ENCODE measurements at places on chromosomes 7 and 10. TPM values are rescaled to one million over a fixed set of nuclear protein-coding genes. Genes with fewer than 3 reads are reported as not detected.
A peak's percentile ranks its signal among the peaks of the same experiment; 100 is the strongest.

- no peaks in the 10 kb centered on the region for H3K27me3 ChIP-seq
- H3K36me3 ChIP-seq, result peaks cover 2% of the 10 kb centered on the region
- peaks cover 2% of the 10 kb centered on the region for H3K4me1 ChIP-seq
- no peak overlapping the region for H3K4me3 ChIP-seq
- no peak overlapping the region for H3K27ac ChIP-seq
- DNase-seq, result no peak
Observed at GRCh38 chr10:5805260-5805659, 8.0 kb downstream of the GDI2 start.

DNA sequence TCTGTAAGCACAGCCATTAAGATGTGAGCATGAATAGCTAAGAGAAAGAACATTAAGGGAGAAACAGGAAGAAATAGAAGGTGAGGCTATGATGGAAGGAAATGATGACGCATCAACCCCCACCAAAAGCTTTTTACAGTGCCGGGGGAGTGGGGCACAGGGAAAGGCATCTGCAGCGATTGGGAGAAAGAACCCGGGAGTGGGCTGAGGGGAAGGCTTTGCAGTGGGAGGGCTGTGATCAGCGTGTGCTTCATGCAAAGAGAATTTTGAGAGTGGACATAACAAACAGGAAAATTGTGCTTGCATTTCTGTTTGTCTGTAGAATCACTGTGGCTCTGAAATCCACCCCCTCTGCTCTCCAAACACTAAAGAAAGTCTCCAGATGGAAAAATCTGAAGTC lies 250.8 kb downstream of the KCNMA1 start:
- H3K4me1 ChIP-seq, result peaks cover 10% of the 10 kb centered on the region
- no peak overlapping the region for H3K4me3 ChIP-seq
- no peaks in the 10 kb centered on the region for H3K36me3 ChIP-seq
- no peaks in the 10 kb centered on the region for H3K27me3 ChIP-seq
- H3K27ac ChIP-seq, result no peak overlapping the region

- H3K4me3 ChIP-seq, result peak overlapping the region; percentile 58
- peaks cover 7% of the 10 kb centered on the region for H3K4me1 ChIP-seq
- H3K36me3 ChIP-seq, result peaks cover 5% of the 10 kb centered on the region
- peak overlapping the region; percentile 77 for H3K27ac ChIP-seq
- peak; percentile 73 for DNase-seq
- no peaks in the 10 kb centered on the region for H3K27me3 ChIP-seq
Observed at GRCh38 chr10:5692461-5693358, 8.1 kb downstream of the TASOR2 start.

DNA sequence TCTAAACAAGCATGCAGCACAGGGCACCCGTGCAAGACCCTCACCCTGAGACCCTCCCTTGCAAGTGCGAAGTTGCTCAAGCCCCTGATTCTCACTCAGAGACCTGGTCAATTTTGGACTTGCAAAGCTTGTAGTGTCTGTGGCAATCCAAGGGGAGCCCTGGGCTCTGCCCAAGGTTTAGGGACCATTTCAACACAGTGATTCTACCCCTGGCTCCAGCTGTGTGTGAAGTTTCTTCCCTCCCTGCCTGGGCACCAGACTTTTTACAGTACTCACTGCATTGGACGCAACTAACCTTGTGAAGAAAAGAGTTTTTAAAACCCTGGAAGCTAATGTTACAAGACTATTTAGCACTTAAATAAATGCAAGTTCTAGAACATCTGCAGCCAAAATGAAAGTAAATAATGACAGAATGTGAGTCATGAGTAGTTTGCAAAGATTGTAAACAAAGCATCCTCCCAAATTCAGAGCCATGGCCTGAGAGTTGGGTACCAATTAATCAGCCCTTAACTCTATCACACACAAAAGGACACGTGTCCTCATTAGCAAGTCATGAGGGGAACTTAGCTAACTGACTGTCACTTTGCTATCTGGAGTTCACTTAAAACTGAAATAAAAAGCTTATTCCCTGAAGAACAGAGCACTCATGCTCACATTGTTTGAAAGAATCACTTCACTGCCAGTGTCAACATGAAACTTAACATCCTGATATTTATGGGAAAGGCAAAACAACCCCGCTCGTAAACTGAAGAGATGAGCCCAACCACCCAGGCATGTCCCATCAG lies 48.1 kb downstream of the RGS10 start:
- no peak overlapping the region for H3K4me3 ChIP-seq
- no peak for DNase-seq
- no peaks in the 10 kb centered on the region for H3K27me3 ChIP-seq
- no peaks in the 10 kb centered on the region for H3K4me1 ChIP-seq
- no peak overlapping the region for H3K27ac ChIP-seq

DNA sequence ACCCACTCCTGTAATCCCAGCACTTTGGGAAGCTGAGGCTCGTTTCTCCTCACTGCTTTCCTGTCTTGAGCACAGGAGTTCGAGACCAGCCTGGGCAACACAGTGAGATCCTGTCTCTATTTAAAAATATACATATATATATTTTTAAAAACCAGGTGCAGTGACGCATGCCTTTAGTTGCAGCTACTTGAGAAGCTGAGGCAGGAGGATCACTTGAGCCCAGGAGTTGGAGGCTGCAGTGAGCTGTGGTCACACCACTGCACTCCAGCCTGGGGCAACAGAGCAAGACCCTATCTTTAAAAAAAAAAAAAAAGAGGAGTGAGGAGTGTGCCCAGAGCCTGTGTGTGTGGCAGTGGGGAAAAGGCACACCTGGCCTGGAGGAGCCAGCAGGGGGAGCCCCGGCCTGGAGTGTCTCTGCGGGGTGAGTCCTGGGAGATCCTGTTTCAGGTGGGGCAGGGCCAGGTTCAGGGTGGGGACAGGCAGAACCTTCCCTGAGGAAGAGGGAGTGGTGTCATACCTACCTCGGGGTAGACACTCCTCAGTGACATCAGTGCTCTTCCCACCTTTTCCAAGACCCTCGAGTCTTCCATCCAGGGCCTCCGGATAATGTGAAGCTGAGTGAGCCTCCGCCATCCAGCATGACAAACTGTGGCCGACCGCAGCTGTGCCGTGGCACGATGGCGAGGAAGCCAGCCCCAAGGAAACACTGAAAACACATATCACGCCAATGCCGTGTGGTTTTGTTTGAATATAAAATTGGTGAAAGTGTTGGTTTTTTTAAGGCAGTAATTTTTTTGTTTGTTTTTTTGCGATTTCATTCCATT lies 9.0 kb upstream of the ARPC1B start:
- no peak overlapping the region for H3K4me3 ChIP-seq
- no peaks in the 10 kb centered on the region for H3K27me3 ChIP-seq
- H3K4me1 ChIP-seq, result no peaks in the 10 kb centered on the region
- H3K27ac ChIP-seq, result no peak overlapping the region
- DNase-seq, result peak; percentile 70
- peaks cover 13% of the 10 kb centered on the region for H3K36me3 ChIP-seq

- no peak overlapping the region for H3K4me3 ChIP-seq
- no peak for DNase-seq
- H3K27ac ChIP-seq, result no peak overlapping the region
- H3K27me3 ChIP-seq, result no peaks in the 10 kb centered on the region
Observed at GRCh38 chr7:23294549-23295400, 4.4 kb upstream of the MALSU1 start.

DNA sequence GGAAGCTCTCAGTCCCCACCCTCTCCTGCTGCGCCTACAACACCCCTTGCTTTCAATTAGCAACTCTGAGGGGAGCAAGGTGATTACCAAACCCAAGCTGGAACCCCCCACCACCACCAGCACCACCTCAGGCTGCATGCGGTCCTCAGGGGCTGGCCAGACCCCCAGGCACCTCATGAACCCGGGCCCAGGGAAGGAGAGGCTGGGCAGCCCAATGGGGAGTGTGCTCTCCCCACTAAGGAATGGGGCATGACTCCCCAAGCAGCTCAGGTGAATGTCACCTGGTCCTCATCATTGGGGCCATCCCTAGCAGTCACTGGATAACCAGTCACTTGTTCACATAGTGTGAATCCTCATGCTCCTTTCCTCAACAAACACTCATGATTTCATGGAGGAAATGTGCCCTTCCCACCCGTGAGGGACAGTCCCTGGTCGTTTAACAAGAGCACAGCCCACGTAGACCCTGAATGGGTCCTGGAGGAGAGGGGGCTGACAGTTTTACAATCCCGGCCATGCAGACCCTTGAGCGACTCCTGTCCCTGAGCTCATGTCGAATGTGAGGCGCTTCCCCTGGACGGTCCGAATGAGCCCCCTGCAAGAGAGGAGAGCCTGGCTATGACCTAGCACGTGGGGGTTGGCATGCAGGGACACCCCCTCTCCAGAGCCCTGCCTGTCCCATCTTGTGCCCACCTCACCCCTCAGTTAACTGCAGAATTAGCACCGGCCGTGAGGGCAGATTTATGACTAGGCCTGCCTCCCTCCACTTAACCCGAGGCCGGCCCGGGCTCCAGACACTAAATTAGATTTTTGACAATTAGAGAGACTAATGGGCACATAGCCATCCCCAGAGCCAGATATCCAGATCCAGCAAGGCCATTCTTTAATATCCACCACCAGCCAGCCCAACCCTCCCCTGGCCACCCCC lies 29.1 kb downstream of the POLL start:
- no peak overlapping the region for H3K4me3 ChIP-seq
- H3K36me3 ChIP-seq, result no peaks in the 10 kb centered on the region
- no peaks in the 10 kb centered on the region for H3K4me1 ChIP-seq
- no peak for DNase-seq

- no peaks in the 10 kb centered on the region for H3K27me3 ChIP-seq
- DNase-seq, result no peak
- no peaks in the 10 kb centered on the region for H3K4me1 ChIP-seq
- H3K4me3 ChIP-seq, result no peak overlapping the region
- no peaks in the 10 kb centered on the region for H3K36me3 ChIP-seq
- no peak overlapping the region for H3K27ac ChIP-seq
Observed at GRCh38 chr7:156309016-156309620, 331.5 kb upstream of the RNF32 start.

The SEMA3D gene
- polyA plus RNA-seq, result 0.36 TPM

The KCP gene
- polyA plus RNA-seq, result not detected

The SUN3 gene
- polyA plus RNA-seq, result not detected

The IGFBP3 gene
- polyA plus RNA-seq, result 244 TPM

All from liver (tissue), 10 donors.